Forelimb muscle (tissue), 1 donor: ENCODE measurements at places on chromosomes 13 and 19. TPM values are rescaled to one million over a fixed set of nuclear protein-coding genes. Genes with fewer than 3 reads are reported as not detected.

DNA sequence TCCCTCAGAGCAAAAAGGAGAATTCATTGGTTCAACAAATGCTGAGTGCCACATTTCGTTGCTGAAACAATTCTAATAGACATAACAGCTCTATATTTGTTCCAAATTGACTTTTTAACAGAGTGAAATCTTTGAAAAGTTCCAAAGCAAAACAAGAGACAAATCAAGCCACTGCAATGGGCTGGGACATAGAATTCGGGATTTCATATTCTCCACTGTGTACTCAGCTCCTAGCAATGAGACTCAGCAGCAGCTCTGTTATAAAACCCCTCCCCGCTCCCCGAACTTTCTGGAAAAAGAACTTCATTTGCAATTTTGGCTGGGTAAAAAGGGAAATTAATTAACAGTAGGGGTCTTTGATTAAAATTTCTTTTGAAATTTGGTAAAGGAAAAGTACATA is 11.3 kb downstream of the RFX2 start:
- DNase-seq: no peak

GRCh38 chr13:101520672-101521071 is 68.2 kb downstream of the ITGBL1 start:
- DNase-seq: no peak

The GSX1 gene
- not detected for polyA plus RNA-seq

DNA sequence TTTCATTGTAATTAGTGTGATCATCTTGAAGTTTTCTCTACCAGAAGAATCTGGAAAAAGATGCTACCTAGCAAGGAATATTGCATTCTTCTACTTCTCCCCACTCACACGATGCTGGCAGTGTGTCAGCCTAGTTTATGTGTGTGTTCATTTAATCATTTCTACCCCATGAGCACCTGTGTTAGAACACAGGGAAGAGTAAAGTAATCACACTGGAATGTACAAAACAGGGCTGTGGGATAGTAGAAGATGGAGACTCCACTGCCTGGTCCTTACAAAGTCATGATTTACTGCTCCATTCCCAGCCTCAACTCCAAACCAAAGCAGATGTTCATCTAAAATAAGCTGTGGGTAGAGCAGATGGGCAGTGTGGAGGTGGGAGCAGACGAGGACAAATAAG is 47.7 kb upstream of the RGCC start:
- no peak for DNase-seq

The APOE gene
- polyA plus RNA-seq: 41.6 TPM
